ENCODE measurements at places on chromosomes 6 and 20.

GRCh38 chr20:57991211-57991881 is 237.1 kb downstream of the ANKRD60 start:
- no peaks in the 10 kb centered on the region for H3K27me3 ChIP-seq
- no peak overlapping the region for H3K4me3 ChIP-seq
- H3K27ac ChIP-seq = peak overlapping the region; percentile 93
- H3K36me3 ChIP-seq = no peaks in the 10 kb centered on the region
- peaks cover 34% of the 10 kb centered on the region for H3K4me1 ChIP-seq

DNA sequence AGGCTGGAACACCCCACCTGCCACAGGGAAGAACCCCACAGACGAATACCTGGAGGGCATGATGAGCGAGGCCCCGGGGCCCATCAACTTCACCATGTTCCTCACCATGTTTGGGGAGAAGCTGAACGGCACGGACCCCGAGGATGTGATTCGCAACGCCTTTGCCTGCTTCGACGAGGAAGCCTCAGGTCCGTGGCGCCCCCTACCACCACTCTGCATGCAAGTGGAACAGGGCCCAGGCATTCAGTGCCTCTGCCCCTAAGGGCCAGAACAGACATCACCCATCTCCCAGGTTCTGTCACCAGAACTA is 6.6 kb downstream of the MYL9 start:
- H3K27me3 ChIP-seq = no peaks in the 10 kb centered on the region
- no peaks in the 10 kb centered on the region for H3K4me1 ChIP-seq
- H3K27ac ChIP-seq = no peak overlapping the region
- DNase-seq = peak; percentile 90
- H3K4me3 ChIP-seq = no peak overlapping the region
- H3K36me3 ChIP-seq = peaks cover 9% of the 10 kb centered on the region

GRCh38 chr6:43798688-43799444 is 28.9 kb downstream of the VEGFA start:
- no peak overlapping the region for H3K27ac ChIP-seq
- no peak overlapping the region for H3K4me3 ChIP-seq
- peaks cover 11% of the 10 kb centered on the region for H3K4me1 ChIP-seq
- H3K36me3 ChIP-seq = no peaks in the 10 kb centered on the region

GRCh38 chr20:63863021-63863797 is 1.9 kb upstream of the TPD52L2 start:
- no peaks in the 10 kb centered on the region for H3K27me3 ChIP-seq
- peaks cover 6% of the 10 kb centered on the region for H3K4me1 ChIP-seq
- H3K27ac ChIP-seq = peak overlapping the region; percentile 87

GRCh38 chr6:139965393-139965792 is 590.9 kb upstream of the CITED2 start:
- no peak overlapping the region for H3K27ac ChIP-seq
- H3K4me1 ChIP-seq = peaks cover 2% of the 10 kb centered on the region
- no peaks in the 10 kb centered on the region for H3K27me3 ChIP-seq
- H3K36me3 ChIP-seq = no peaks in the 10 kb centered on the region

- no peak overlapping the region for H3K27ac ChIP-seq
- peaks cover 29% of the 10 kb centered on the region for H3K27me3 ChIP-seq
- no peak for DNase-seq
- H3K36me3 ChIP-seq = no peaks in the 10 kb centered on the region
Measured at GRCh38 chr6:52146851-52147445, 39.2 kb upstream of the IL17A start.

- no peak overlapping the region for H3K27ac ChIP-seq
- no peak overlapping the region for H3K4me3 ChIP-seq
- no peaks in the 10 kb centered on the region for H3K27me3 ChIP-seq
- DNase-seq = peak; percentile 85
Measured at GRCh38 chr20:33862709-33863403, 51.7 kb downstream of the CHMP4B start.

DNA sequence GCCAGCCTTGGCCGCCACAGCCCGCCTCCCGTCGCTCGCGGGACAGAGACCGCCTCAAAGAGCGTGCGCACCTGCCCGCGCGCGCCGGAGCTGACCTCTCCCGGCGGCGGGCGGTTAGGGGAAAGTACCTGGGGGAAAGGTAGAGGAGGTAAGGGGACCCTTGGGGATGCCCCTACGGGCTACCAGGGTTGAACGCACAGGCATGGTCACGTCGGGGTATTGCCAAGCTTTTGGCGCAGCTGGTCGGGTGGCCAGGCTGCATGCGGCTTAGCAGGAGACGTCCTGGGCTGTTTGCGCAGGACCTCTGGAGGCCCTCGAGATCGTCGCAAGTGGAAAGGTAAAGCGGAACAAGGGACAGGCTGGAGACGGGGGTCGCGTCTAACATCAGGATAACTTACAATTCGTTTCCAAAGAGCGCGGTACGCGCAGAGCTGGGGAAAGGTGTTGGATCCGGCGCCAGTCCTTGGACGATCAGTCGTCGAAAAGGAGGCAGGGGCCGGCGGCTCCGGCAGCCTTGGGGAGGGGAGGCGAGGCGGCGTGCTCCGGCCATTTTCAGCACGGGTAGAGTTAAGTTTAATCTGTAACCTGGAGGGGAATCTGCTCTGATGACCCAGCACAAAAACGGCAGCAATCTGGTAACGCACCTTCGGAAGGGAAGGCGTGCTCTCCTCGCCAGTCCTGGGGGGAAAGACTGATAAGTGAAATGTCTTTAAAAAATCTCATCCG is 9.0 kb downstream of the GNAS-AS1 start:
- H3K36me3 ChIP-seq = peaks cover 63% of the 10 kb centered on the region
- no peaks in the 10 kb centered on the region for H3K4me1 ChIP-seq
- DNase-seq = no peak
- peaks cover 47% of the 10 kb centered on the region for H3K27me3 ChIP-seq
- no peak overlapping the region for H3K4me3 ChIP-seq

All from RWPE2 (cell line).